Vein endothelial cell (primary cell): ENCODE measurements at places on chromosomes 16 and 17. TPM values are rescaled to one million over a fixed set of nuclear protein-coding genes. Genes with fewer than 3 reads are reported as not detected.

KCNJ18 gene
- total RNA-seq, result not detected in 2 replicates

KCNH4 gene
- total RNA-seq, result under 0.01 TPM in 1 of 2 replicates, not detected in the other

PPL gene
- 1.3 and 2.6 TPM in 2 replicates for total RNA-seq

LGALS9C gene
- total RNA-seq, result not detected in 2 replicates

NOD2 gene
- under 0.01 TPM in 1 of 2 replicates, not detected in the other for total RNA-seq

HIC1 gene
- total RNA-seq, result 54.6 and 76.4 TPM in 2 replicates

TOX3 gene
- total RNA-seq, result not detected in 2 replicates

ZNF423 gene
- total RNA-seq, result 8.6 and 13.1 TPM in 2 replicates

SMTNL2 gene
- not detected in 2 replicates for total RNA-seq

SDR42E2 gene
- not detected in 2 replicates for total RNA-seq

CALB2 gene
- not detected in 2 replicates for total RNA-seq

SPATA22 gene
- 0.65 TPM in 1 of 2 replicates, not detected in the other for total RNA-seq

FAM20A gene
- not detected in 2 replicates for total RNA-seq

UTS2R gene
- total RNA-seq, result not detected in 2 replicates

KRT17 gene
- 0.38 TPM in 1 of 2 replicates, not detected in the other for total RNA-seq

VMO1 gene
- not detected in 2 replicates for total RNA-seq

ALOX15B gene
- not detected in 2 replicates for total RNA-seq

CDH13 gene
- total RNA-seq, result 167 and 235 TPM in 2 replicates

DOC2A gene
- 0.29 TPM in 1 of 2 replicates, not detected in the other for total RNA-seq

YWHAE gene
- total RNA-seq, result 695 and 809 TPM in 2 replicates

SCO1 gene
- total RNA-seq, result 19.4 and 20.9 TPM in 2 replicates

C16orf74 gene
- total RNA-seq, result 24.2 and 34.3 TPM in 2 replicates

ADGRG1 gene
- total RNA-seq, result 58.5 and 88.1 TPM in 2 replicates

PTX4 gene
- 0.19 TPM in 1 of 2 replicates, not detected in the other for total RNA-seq

CA4 gene
- 2.0 TPM in 1 of 2 replicates, not detected in the other for total RNA-seq

TBC1D3H gene
- not detected in 2 replicates for total RNA-seq

DHX58 gene
- 2.6 and 3.4 TPM in 2 replicates for total RNA-seq

ZFP3 gene
- 2.0 and 2.7 TPM in 2 replicates for total RNA-seq

CCDC78 gene
- total RNA-seq, result 1.3 and 1.6 TPM in 2 replicates
